ENCODE measurements at places on chromosomes 7 and 10. TPM values are rescaled to one million over a fixed set of nuclear protein-coding genes. Genes with fewer than 3 reads are reported as not detected.

DNA sequence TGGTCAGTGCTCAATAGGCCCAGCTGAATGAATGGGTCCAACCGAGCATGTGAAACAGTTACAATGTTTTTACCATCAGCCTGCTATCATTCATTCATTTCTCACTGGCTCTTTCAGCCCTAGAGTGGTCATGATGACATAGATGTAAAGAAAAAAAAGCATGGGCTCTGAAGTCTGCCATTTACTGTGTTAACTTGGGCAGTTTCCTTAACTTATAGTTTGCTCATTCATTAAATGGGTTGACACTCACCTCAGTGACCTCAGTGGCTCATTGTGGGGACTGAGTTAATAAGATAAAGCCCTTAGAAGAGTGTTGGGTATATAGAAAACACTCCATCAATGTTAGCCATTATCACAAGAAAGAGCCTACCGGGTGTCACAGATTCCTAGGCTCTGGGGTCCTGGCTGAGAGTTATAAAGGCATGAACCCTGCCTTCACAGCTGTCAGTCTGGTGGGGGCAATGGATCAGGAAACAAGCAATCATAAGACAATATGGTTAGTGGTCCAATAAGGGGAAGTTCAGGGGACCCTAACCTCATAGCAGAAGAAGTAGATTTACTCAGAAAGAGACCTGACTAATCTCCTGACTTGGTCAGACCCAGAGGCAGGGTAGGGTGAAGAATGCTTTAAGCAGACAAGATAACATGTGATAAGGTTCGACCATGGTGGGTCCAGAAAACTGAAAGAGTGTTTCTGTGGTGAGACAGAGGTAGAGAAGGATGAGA is 29.7 kb upstream of the GPAM start:
- DNase-seq, result no peak

- DNase-seq, result no peak
Measured at GRCh38 chr7:55792048-55792447, 70.5 kb downstream of the SEPTIN14 start.

DNA sequence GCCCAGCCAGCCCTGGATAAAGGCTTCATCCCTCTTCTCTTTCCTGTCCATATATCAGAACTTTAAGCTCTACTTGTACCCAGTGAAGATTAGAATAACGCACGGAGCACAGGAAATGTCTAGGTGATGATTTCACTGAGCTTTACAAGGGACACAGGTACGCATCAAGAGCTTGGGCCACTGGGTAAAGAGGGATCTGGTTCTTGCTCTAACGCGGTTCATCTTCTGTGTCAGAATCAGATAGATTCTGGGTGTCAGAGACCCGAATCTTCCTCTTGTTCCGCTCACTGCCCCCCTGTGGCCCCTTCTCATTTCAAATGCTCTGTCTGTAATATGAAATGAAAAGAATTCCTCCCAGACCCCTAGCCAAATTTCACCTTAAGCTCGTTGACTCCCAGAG is 24.7 kb downstream of the IL2RA start:
- DNase-seq, result no peak

The GFRA1 gene
- polyA plus RNA-seq, result 5.2 TPM

GRCh38 chr10:118918587-118918986 is 110.9 kb upstream of the NANOS1 start:
- DNase-seq, result no peak
